ENCODE measurements at places on chromosomes 1 and 21.

GRCh38 chr1:160837558-160838205 is 25.0 kb downstream of the CD244 start:
- DNase-seq = peak; percentile 92

DNA sequence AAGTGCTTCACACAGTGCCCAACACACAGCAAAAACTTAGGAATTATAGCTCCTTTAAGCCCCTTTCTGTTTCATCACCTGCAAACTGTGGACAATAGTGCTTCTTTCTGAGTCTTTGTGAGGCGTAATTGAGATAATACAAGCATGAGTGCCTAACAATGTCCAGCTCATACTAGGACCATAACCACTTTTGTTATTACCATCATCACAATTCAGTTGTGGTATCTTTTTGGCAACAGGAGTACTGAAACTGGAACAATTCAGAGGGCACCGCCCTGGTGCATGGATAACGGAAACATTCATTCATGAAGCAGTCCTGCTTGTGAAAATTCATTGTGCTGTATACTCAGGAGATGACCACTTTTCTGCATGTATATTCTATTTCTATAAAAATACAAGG is 18.2 kb downstream of the DNAJC11 start:
- peak; percentile 36 for DNase-seq

GRCh38 chr1:57845041-57845440 is 421.2 kb upstream of the DAB1 start:
- no peak for DNase-seq

DNA sequence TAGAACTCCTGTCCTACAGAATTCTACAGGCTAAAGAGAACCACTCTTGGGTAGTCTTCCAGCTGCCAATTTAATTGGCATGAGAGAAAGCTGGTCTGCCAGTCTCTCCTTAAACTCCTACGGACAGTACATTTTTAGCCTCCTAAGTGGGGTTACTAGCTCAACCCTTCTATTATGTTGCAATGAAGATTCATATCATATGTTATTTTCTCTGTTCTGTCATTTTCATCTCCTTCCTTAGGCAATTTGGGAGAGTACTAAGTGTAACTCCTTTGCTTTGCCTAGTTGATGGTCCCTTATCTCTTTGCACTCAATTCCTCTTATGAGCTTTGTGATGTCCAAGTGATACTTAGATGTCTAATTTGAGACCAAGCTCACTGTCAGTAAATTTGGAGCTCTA is 14.0 kb downstream of the GNAT2 start:
- DNase-seq = no peak

DNA sequence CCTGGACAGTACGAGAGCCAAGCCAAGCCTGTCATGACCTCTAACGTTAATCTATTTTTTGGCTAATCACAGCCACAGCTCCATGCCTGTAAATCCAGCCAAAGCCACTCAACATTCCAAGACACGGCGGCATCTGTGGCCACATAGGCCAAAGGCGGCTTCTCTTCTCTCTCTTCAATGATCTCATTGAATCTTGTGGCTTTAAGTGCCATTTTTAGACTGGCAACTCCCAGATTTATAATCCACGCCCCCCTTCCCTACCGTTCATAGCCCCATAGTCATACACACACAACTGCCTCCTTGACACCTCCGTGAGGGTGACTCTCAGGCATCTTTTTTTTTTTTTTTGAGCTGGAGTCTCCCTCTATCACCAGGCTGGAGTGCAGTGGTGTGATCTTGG is 5.7 kb upstream of the SELENON start:
- DNase-seq = no peak

- DNase-seq = no peak
These were observed 36.6 kb downstream of the MORN1 start for GRCh38 chr1:2354511-2355372.

DNA sequence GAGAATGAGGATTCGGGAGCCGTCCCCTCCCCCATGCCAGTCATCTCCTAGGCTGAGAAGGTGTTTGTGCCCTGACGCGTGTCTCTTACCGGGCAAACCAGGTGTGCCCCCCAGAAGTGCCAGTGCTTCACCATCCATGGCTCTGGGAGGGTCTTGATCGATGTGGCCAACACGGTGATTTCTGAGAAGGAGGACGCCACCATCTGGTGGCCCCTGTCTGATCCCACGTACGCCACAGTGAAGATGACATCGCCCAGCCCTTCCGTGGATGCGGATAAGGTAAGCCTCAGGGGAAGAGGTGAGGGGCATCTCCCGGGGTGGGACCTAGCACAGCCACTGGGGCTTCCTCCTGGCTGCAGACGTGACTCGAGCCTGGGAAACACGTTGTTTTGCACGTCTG is 959 bp downstream of the PADI6 start:
- DNase-seq = no peak

- no peak for DNase-seq
These were observed 146.2 kb upstream of the IRF2BP2 start for GRCh38 chr1:234756066-234756774.

DNA sequence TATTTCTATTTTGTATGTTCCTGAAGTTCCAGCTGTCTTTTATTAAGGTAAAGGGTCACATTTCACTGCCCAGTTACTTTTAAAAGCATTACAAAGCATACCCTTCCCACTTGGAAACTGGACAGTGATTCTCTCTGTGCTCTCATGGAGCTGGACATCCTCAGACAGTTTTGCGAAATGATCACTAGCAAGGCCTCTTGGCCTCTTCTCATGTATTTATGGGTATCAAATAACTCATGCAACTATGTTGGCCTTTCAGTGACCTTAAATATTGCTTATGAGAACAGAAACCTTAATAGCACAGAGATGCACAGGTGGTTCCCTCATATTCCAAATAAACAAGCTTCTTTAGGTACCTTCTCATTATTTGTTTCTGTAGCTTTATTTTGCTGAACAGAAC is 7.9 kb upstream of the AMPD1 start:
- DNase-seq = no peak

GRCh38 chr1:79457562-79458224 is 451.2 kb upstream of the ADGRL4 start:
- no peak for DNase-seq

- no peak for DNase-seq
These were observed 45.7 kb downstream of the GPR161 start for GRCh38 chr1:168091063-168091462.

GRCh38 chr1:109501644-109502363 is 7.7 kb downstream of the AMIGO1 start:
- no peak for DNase-seq

GRCh38 chr1:204036882-204037655 is 35.8 kb upstream of the SOX13 start:
- DNase-seq = no peak

DNA sequence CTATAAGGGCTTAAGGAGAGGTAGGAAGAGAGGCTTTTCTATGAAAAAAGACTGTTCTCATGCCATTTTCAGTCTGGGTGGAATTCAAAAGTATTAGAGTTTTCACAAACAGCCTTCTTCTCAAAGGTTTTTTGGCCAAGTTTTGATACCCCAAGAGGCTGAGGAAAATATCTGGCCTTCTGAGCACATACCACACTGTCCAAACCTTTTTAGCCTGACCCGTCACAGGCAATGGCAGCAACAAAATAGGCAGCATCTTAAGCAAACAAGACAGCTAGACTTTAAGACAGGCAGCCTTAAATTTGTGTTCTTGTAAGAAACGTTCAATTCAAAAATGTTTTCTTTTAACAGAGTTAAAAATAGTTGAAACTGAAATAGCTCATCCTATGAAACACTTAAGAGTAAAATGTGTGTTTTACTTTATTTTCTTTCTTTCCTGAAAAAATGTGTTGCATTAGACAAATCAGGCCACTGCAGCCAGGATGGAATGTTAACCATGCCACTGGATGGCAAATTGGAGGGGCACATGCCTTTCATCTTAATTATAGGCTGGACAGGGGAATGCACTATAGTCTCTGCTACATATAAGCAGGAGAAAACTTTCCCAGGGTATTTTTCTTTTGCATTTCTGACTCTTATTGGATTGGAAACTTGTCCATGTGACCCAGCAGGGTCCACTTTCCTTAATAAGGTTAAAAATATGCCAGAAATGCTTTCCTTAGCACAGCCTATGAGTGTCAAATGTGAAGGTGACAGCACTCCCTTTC is 315.0 kb downstream of the TGFB2 start:
- DNase-seq = no peak

DNA sequence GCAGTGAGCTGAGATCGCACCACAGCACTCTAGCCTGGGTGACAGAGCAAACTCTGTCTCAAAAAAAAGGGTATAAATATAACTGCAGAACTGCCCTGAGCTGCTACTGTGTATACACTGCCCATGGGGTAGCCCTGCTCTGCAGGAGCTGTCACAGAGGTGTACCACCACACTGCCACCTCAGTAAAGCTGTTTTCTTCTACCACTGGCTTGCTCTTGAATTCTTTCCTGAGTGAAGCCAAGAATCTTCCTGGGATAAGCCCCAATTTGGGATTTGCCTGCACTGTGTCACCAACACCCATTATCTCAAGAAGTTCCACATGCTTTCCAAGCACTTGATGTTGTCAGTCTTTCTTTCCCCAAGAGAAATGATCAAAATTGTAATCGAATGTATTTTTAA is 30.6 kb upstream of the SLC6A9 start:
- DNase-seq = no peak

DNA sequence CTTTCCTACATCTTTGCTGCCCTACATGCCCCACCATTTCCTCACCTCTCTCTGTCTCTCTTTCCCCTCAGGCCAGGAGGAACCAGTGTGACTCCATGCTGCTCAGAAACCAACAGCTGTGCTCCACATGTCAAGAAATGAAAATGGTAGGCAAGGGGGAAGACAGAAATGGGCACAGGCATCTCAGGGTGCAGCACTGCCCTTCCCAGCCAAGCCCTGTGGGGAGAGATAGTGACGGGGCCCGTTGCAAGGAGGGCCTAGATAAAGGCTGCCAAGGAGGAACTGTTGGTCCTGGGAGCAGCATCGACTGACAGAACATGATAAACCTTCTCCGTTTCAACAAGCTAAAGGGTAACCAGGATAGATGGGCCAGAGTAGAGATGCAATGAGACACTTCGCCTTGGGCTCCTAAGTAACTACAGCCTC is 12.5 kb upstream of the PIGC start:
- DNase-seq = no peak

DNA sequence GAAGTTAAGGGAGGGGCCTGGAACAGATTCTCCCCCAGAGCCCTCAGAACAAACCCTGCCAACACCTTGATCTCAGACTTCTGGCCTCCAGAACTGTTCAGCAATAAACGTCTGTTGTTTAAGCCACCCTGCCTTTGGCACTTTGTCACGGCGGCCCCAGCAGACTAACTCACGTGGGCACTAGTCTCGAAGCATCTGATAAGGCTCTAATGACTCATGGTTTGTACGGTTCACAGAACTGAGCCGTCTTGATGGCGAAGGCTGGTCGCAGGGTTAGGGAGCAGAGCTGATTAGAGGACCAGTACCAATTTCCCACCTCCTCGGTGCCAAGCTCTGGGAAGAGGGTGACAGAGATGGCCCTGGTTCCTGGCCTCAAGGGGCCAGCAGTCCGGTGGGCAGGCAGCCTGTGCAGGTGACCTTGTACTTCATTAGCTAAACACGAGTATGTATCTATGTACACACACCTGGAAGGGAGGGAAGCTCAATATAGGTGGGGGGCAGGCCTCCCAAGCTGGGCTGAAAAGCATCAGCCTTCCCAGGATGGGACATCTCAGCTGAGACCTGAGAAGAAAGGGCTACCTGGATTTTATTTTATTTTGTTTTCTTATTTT is 112.8 kb downstream of the MRPS6 start:
- no peak for DNase-seq

GRCh38 chr1:184247671-184248070 is 139.2 kb upstream of the C1orf21 start:
- DNase-seq = no peak

DNA sequence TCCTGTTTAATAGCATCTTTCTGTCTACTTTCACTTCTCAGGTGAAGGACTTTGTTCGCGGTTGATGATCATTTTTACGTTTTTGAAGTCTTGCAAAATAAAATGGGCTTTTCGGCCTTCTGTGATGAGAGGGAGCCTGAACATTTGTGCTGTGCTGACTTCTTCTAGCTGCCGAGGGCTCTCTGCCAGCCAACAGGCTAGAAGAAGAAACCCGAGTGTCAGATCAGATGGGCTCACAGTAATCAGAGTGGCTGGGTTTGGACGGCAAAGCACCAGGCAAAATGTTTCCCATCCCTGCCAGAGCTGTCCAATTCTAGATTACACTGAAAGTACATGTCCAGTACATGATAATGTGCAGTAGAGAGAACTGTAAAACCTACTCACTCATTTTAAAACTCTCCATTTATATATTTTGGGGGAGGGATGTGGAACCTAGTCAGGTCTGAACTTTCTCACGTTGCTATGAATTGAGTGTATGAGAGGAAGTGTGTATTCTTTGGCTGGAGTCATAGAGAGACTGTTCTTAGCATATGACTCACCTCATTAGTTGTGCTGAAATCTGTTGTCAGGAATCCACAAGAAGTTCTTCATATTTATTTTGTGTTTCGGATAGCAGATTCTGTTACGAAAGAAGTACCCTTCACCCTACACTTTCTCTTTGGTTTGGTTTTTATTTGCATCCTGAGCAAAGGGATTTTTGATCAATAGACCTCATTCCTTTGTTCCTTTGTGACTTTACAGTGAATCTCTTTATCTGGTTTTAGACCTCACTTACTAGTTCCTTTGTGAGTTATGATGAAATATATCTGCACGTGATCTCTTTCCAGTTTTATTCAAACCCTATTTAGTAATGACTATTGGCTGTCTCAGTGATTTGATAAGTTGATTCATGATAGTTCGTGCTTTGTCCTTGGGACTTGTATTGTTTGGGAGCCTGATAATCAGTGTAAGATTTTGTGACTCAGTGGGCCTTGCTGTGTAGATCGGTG is 4.8 kb downstream of the ATP1A1 start:
- peak; percentile 89 for DNase-seq

DNA sequence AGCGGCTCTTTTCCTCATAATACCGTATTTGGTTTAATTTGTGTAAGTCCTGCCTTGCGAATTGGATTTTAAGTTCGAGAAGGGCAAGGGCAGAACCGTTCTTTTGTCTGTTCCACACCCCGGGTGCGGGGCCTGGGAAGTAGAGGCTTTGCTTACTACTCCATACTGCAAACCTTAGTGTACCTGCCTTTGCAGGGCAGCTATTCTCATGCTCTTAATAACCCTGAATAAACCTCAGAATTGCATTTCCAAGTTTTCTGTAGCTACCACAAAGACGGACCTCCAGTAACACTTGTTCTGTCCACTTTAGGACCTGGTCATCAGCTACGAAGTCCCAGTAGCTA is 657 bp upstream of the HNRNPU start:
- peak; percentile 29 for DNase-seq

DNA sequence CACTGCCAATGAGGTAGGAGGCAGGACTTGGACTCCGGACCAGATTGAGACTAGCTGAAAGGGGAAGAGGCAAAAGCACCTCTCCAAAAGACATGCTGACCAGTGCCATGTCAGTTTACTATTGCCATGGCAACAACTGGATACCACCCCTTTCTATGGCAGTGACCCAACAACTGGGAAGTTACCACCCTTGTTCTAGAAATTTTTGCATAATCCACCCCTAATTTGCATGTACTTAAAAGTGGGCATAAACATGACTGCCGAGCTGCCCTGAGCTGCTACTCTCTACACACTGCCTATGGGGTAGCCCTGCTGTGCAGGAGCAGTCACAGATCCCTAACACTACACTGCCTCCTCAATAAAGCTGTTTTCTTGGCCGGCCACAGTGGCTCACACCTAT is 19.0 kb upstream of the SLC6A9 start:
- DNase-seq = no peak

- no peak for DNase-seq
These were observed 19.0 kb upstream of the PTPN14 start for GRCh38 chr1:214570442-214570841.

Measured in activated CD4-positive, alpha-beta T cell treated with anti-CD3 and anti-CD28 coated beads, Interleukin-2, Interleukin-6, amounts not matched to agents 100 ng/mL and 50 ng/mL, durations not matched to agents 16 hours and 8 hours (primary cell).